ENCODE measurements at places on chromosomes 2 and 18.
A peak's percentile ranks its signal among the peaks of the same experiment; 100 is the strongest.

DNA sequence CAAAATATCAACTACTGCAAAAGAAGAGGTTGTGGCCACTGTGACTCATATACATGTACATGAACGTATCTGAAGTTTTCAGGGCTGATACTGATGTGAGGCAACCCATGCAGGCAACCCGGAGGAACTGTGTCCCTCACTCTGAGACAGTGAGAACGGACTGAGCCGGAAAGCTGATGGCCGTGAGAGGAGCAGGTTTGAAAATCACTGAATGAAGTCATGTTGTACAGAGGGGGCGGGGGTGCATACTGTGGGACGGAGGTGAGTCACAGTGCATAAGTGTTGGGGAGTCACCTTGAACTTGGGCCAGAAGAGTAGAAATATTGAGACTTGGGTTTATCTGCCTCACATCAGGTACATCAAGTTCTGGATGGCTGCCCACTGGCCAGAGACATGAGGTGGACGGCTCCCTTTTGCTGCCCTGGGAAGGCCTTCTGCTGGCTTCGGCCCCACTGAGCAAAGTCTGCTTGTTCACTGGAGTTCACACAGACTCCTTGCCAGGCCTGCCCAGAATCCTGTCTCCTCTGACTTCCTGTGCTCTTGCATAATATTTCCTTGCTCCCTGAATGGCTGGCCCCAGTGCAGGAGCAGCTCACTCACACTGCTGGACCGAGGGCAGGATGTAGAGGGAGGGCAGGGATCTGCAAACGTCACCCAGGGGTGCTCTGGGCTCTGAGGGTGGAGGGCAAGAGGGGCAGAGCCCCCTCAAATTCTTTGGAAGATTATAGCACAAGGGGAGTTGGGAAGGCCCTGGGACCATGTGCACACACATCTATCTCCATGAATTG, 18.1 kb downstream of the EPAS1 start:
- peak overlapping the region; percentile 37 for H3K27ac ChIP-seq
- DNase-seq = peak; percentile 69
- no peaks in the 10 kb centered on the region for H3K27me3 ChIP-seq
- H3K4me1 ChIP-seq = peaks cover 35% of the 10 kb centered on the region

DNA sequence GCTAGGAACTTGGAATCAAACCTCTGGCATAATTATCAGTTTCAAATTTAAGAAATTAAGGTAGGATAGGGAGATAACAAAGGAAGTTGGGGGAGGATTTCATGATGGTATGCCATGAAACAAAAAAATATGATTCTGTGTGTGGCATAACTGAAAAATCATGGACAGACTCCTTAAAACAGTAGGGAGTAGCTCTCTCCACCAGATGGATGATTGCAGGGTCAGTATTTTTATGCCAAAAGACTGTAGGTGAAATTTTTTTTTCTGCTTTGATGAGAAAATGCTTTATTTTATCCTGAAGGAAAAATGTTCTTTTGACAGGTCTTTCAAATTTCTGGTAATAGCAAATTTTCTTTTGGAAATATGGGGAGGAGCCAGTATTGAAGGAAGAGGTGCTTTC, 94.3 kb downstream of the TRABD2A start:
- no peak for DNase-seq
- no peaks in the 10 kb centered on the region for H3K4me1 ChIP-seq
- H3K36me3 ChIP-seq = no peaks in the 10 kb centered on the region
- H3K4me3 ChIP-seq = no peak overlapping the region

- no peak overlapping the region for H3K27ac ChIP-seq
- DNase-seq = no peak
- H3K27me3 ChIP-seq = no peaks in the 10 kb centered on the region
- H3K36me3 ChIP-seq = no peaks in the 10 kb centered on the region
Observed at GRCh38 chr2:146677280-146677679, 1167.5 kb upstream of the ACVR2A start.

GRCh38 chr2:215358891-215359575, 47.2 kb downstream of the ATIC start:
- H3K27ac ChIP-seq = no peak overlapping the region
- peaks cover 34% of the 10 kb centered on the region for H3K36me3 ChIP-seq
- no peaks in the 10 kb centered on the region for H3K4me1 ChIP-seq
- peak; percentile 69 for DNase-seq
- no peak overlapping the region for H3K4me3 ChIP-seq

- H3K27me3 ChIP-seq = no peaks in the 10 kb centered on the region
- H3K27ac ChIP-seq = no peak overlapping the region
- no peak for DNase-seq
- H3K4me3 ChIP-seq = no peak overlapping the region
- no peaks in the 10 kb centered on the region for H3K36me3 ChIP-seq
Observed at GRCh38 chr2:112621790-112622527, 23.8 kb upstream of the SLC20A1 start.

GRCh38 chr2:64328756-64329155, 125.2 kb upstream of the LGALSL start:
- no peak overlapping the region for H3K27ac ChIP-seq
- H3K4me1 ChIP-seq = no peaks in the 10 kb centered on the region
- H3K27me3 ChIP-seq = no peaks in the 10 kb centered on the region
- H3K4me3 ChIP-seq = no peak overlapping the region

DNA sequence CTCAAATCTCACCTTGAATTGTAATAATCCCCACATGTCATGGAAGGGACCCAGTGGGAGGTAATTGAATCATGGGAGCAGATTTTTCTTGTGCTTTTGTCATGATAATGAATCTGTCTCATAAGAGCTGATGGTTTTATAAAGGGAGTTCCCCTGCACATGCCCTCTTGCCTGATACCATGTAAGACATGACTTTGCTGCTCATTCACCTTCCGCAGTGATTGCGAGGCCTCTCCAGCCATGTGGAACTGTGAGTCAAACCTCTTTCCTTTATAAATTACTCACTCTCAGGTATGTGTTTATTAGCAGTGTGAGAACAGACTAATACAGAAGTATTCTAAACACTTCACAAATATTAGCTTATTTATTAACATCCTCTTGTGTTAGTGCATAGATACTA, 516.7 kb downstream of the LRRTM4 start:
- no peak overlapping the region for H3K27ac ChIP-seq
- DNase-seq = no peak
- no peaks in the 10 kb centered on the region for H3K36me3 ChIP-seq
- no peaks in the 10 kb centered on the region for H3K4me1 ChIP-seq

DNA sequence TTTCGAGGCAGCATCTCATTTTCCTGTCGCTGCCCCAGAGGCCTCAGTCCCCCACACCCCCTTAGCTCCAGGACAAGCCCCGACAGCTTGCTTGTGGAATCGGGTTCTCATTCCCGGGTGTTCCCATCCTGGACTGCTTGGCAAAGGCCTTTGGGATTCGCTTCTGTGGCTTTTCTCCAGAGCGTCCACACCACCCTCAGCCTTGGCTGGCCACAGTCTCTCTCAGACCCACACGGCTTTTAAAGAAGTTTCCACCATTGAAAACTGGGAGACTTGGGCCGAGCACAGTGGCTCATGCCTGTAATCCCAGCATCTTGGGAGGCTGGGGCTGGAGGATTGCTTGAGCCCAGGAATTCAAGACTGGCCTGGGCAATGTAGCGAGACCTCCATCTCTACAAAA, 2.7 kb downstream of the ESPNL start:
- no peak overlapping the region for H3K4me3 ChIP-seq
- H3K27me3 ChIP-seq = no peaks in the 10 kb centered on the region
- no peaks in the 10 kb centered on the region for H3K36me3 ChIP-seq
- no peak overlapping the region for H3K27ac ChIP-seq
- H3K4me1 ChIP-seq = no peaks in the 10 kb centered on the region

DNA sequence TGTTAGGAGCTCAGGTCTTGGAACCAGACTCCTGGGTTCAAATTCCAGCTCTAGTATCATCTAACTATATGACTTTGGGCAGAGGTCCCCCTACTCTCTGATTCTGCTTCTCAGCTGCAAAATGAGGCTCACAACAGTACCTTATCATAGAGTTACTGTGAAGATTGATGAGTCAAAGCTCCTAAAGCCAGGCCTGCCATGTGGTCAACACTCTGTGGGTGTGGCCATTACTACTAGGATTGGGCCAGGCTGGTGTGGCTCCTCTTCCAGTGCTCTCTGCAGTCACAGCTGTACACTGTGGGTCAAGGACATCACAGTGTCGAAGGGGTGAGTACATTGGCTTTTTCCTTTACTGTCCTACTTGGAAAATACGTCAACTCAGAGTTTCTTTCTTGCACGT, 22.6 kb downstream of the CAPN13 start:
- H3K4me3 ChIP-seq = no peak overlapping the region
- H3K4me1 ChIP-seq = no peaks in the 10 kb centered on the region
- no peak overlapping the region for H3K27ac ChIP-seq
- H3K36me3 ChIP-seq = no peaks in the 10 kb centered on the region
- H3K27me3 ChIP-seq = no peaks in the 10 kb centered on the region

DNA sequence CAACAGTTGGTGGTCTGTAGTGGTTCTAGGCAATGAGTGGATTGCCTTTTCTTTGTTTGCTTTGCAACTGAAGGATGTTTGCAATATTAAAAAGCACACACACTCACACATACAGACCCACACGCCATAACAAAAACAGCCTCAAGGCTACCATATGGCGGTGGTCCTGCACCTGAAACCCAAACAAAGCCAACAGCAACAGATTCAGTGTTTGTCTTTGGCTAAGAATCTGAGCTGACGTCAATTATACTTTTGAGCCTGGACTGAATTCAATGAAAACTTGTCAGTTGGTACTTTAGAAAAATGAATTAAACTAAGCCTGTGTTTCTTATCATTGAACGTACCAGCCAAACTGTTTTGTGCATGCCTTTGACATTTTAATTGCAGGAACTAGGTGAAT, 65.0 kb upstream of the NYAP2 start:
- H3K27me3 ChIP-seq = no peaks in the 10 kb centered on the region
- peaks cover 4% of the 10 kb centered on the region for H3K4me1 ChIP-seq
- H3K27ac ChIP-seq = no peak overlapping the region

DNA sequence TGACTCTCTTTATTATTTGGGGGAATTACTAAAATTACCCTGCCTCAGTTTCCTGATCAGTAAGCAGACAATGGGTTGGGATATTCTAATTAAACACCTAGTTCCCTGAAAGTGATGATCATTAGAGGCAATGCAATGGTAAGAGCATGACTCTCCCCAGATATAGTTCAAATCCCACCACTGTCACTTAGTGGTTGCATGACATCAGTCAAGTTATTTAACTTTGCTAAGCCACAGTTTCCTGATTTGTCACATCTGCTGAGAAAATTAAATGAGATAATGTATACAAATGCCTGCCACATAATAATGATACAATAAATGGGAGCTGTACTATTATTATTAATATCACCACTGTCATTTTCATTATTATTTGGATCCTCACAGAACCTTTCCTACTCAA, 29.9 kb downstream of the ZEB2 start:
- no peak overlapping the region for H3K4me3 ChIP-seq
- H3K27ac ChIP-seq = no peak overlapping the region
- no peaks in the 10 kb centered on the region for H3K27me3 ChIP-seq
- no peak for DNase-seq
- H3K4me1 ChIP-seq = no peaks in the 10 kb centered on the region
- H3K36me3 ChIP-seq = no peaks in the 10 kb centered on the region

DNA sequence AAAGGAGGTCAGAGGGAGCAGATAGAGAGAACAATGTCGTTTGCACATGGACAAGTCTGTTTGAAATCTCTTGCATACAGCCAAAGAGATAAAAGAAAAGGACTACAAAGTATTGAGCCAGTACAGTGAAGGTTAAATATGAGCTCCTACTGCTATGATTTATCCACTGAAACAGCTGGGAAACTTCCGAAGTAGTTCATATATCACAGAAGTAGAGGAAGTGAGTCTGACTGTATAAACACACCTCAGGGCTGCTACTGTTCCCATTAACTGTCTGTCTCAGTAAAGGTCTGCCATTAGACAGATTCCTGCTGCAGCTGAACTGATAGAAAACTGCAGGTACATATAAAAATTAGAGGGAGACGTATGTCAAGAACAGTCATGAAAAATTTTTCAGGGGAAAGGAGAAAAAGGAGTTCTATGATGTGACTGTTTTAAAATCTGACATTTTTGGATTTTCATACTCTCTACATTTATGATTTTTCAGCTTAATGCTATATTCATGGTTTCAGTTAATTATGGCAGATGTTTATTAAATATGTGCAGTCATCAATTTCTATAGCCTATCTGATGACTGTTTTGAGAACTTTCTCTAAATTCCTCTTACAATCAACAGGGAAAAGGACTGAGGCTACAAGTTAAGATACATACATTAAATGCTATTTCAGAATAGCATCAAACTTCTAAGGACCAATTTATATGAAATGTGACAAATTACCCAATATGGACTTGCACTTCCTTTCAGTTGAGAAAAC, 364.7 kb downstream of the ERBB4 start:
- peaks cover 2% of the 10 kb centered on the region for H3K36me3 ChIP-seq
- no peaks in the 10 kb centered on the region for H3K4me1 ChIP-seq
- no peak for DNase-seq
- H3K27ac ChIP-seq = no peak overlapping the region
- H3K4me3 ChIP-seq = no peak overlapping the region
- no peaks in the 10 kb centered on the region for H3K27me3 ChIP-seq

DNA sequence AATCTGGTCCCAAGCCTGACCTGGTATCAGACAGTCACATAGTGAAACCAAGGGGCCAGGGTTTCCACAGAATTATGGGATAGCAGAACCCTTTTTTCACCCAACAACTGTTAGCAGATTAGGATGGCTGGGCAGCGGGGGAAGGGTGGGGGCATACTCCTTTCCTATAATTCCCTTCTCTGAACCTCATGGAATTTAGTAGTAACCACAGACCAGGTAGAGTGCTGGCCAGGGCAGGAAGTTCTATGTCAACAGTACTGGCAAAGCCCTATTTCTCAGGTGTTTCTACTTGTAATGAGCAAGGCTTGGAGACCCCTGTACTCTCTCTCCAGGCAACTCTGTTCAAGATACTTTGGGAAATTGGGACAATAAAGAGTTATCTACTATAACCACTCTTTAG, 174.6 kb downstream of the THADA start:
- H3K27me3 ChIP-seq = no peaks in the 10 kb centered on the region
- H3K27ac ChIP-seq = no peak overlapping the region
- no peak overlapping the region for H3K4me3 ChIP-seq
- DNase-seq = no peak
- peaks cover 4% of the 10 kb centered on the region for H3K4me1 ChIP-seq

DNA sequence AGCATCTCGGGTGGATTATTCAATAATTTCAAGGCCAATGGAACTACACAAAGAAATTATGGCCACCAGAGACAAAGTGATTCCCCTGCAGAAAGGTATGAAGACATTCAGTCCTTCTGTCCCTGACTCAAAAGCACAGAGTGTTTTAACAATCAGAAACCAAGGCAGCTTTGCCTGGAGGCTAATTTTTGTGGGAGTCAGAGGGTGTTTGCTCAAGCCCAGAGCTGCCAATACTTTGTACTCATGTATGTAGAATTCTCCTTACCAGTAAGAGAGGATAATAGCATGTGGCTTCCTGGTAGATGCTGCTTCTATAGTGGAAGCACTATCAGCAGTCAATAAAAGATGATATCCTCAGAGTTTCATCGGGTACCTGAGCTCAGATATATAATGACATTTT, 178.4 kb downstream of the KCNE4 start:
- H3K27ac ChIP-seq = peak overlapping the region; percentile 32
- H3K4me3 ChIP-seq = no peak overlapping the region
- H3K36me3 ChIP-seq = no peaks in the 10 kb centered on the region
- DNase-seq = peak; percentile 50
- H3K27me3 ChIP-seq = no peaks in the 10 kb centered on the region
- peaks cover 2% of the 10 kb centered on the region for H3K4me1 ChIP-seq
